ENCODE measurements at places on chromosomes 1 and 21.

GRCh38 chr1:85428471-85429089, 36.4 kb downstream of the DDAH1 start:
- ATAC-seq = no peak

DNA sequence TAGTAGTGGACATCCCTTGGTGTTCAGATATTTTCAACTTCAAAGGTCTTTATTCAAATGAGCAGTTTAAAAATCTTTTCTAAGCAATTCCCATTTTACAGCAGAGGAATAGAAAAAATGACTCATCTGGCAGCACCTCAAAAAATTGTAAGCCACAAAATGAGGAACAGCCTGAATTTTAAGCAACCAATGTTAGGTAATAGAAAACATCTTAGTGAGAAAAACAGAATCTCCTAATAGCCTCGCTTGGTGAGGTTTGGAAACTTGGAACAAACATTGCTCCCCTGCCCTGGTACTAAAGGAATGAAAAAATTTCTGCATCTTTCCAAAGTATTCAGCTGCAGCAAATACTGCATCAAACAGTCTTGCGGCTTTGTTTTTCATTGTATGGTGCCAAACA, 264.4 kb downstream of the NTNG1 start:
- peak; percentile 36 for ATAC-seq

- no peak for ATAC-seq
Measured at GRCh38 chr1:75083848-75084514, 50.2 kb upstream of the LHX8 start.

DNA sequence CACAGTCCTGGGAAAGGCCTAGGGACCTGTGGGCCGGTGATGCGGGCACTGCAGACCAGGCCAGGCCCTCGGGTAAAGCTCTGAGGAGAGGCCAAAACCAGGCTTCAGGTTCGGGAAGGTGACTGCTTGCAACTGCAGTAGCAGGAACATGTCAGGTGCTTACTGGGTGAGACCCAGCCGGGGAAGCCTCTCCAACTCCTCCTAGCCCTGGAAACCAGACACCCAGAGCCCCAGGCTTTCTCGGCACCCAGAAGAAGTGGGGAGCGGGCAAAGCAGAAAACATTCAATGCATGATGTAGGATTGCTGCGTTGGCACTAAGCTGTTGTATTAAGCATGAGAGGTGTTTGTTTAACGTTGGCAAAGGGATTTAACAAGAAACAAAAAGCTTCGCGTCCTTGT, 20.2 kb upstream of the GNPAT start:
- ATAC-seq = no peak

DNA sequence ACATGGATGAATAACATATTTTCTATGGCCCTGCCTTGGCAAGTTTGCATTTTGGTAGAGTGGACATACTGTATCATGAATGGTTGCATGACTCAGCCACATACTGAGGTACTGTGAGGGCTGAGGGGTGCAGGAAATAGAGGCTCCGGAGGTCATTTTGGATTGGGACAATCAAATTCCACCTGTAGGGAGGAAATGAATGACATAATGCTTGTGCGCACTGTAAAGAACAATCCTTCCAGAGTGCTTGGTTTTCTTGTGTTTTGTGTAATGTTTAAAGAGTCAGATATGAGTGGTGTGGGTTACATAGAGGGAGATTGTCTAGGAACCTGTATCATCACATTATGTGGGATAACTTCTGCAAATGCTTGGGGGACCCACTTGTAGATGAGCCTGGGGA, 329.9 kb upstream of the PROX1 start:
- no peak for ATAC-seq

GRCh38 chr1:159827102-159827490, 423 bp downstream of the SLAMF8 start:
- no peak for ATAC-seq

- peak; percentile 89 for ATAC-seq
Measured at GRCh38 chr1:201703621-201704438, 125.1 kb upstream of the IPO9 start.

DNA sequence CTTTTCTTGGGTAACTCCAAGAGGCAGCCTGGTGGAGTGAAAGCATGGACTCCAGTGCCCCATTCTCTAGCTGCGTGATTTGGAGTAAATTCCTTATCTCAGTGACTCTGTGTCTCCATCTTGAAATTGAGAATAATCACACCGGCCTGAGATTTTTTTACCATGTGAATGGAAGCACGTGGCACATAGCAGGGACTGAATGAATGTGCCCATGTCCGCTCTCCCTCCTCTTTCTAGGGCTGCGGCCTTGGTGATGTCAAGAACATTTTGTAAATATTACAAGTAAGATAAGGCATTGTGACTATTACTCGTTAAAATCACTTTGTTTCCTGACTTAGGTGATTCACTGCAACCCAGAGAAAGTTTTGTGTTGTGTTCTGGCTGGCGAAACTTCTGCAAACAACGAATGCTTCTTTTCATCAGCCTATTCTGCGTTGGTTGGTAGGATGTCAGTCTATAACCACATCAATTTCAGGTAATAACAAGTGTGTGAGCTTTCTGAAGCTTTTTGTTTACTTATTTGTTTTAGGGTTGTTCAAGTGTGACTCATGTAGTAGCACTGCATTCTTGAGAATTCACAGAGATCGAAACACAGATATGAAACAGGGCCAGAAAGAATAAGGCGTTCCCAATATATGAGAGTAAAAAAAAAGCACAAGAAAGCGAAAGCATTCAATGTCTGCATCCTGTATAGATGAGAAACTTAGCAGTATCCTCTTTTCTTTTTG, 135.7 kb upstream of the SLC45A1 start:
- peak; percentile 25 for ATAC-seq

- peak; percentile 58 for ATAC-seq
Measured at GRCh38 chr1:200488375-200489165, 78.7 kb upstream of the ZNF281 start.

GRCh38 chr1:205249651-205250050, 21.9 kb downstream of the TMCC2 start:
- no peak for ATAC-seq

DNA sequence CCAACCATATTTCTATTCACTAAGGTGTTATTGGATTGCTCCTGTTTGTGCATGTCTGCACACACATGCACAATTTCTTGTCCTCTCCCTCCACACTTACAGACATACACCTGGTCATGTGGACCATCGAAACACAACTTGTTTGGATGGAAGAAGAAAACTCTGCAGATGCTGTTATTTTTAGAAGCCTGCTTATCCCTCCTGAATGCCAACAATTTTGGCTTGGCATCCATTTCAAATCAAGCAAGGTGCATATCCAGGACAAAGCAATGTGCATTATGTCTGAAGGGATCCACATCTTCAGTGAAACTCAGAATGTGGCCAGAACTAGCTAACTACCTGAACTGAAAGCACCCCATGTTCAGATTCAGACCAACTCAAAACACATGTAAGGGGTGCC, 98.9 kb upstream of the ADAR start:
- no peak for ATAC-seq

- no peak for ATAC-seq
Measured at GRCh38 chr1:104636581-104636980, 886.9 kb downstream of the AMY1C start.

DNA sequence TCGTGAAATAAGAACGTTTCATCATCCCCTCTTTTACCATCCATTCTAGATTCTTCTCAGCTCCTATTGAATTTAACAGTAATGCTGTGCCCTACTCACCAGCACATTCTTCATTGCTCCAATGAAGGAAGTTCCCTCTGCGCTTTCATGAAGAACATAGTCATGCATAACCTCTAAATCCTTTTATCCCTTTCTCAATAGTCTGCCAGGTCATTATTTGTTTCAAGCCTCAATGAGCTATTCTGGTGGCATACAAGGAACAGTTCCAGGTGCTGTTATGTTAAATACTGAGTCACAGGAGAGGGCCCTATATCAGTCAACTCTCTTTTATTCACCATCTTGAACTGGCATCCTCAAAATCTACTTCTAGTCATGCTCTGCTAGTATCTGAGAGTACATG, 381.0 kb downstream of the GPATCH2 start:
- ATAC-seq = no peak

- peak; percentile 74 for ATAC-seq
Measured at GRCh38 chr1:96309783-96310182, 411.8 kb upstream of the PTBP2 start.

GRCh38 chr1:94501935-94502334, 39.6 kb downstream of the F3 start:
- ATAC-seq = no peak

DNA sequence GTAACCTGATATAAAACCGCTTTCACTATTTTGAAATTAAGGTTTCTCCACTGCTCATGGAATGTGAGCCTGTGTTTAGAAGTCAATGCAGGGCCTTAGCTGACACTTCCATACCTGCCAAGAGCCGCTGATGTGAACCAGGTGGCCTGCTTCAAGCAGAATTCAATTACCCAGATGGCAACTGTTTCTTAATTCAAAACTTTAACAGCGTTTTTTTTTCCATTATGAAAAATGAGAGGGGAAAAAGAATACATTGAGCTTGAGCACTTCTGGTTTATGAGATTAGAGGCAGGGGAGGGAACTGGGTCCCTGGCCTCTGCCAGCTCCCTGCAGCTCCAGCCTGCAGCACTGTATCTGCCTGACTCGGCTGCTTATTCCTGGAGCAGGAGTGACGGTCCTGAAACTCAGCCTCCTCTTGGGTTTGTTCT, 7.7 kb upstream of the ATP1A1 start:
- ATAC-seq = peak; percentile 46

DNA sequence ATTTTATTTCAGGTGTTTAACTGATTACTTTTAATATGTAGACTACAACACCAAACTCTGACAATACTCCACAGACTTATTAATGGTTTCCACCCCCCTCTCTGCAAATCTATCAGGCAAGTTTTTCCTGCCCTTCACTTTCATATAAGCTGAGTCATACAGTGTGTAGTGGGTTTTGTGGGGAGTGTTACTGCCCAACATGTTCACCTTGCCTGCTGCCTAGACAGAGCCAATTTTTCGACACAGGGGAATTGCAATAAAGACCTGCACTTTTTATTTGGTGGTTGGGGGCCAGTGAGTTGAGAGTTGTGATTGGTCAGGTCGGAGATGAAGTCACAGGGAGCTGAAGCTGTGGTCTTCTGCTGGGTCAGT, 119.7 kb downstream of the PPIAL4G start:
- no peak for ATAC-seq

- ATAC-seq = no peak
Measured at GRCh38 chr21:45322231-45322959, 34.7 kb upstream of the POFUT2 start.

DNA sequence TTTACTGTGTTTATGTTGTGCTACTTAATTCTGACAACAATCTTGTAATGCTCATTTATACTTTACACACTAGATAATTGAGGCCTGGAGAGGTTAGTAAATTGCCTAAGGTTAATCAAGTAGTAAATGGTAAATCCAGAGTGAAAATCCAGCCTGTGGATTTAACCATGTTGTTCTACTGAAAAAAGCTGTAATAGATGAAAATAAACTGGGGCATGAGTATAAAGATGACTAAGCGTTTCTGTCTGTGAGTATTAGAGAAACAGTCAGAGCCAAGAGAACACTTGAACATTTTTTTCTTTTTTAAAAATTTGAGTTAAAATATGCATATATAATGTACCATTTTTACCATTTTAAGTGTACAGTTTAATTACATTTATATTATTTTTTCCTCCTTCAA, 47.9 kb upstream of the LEPR start:
- no peak for ATAC-seq

DNA sequence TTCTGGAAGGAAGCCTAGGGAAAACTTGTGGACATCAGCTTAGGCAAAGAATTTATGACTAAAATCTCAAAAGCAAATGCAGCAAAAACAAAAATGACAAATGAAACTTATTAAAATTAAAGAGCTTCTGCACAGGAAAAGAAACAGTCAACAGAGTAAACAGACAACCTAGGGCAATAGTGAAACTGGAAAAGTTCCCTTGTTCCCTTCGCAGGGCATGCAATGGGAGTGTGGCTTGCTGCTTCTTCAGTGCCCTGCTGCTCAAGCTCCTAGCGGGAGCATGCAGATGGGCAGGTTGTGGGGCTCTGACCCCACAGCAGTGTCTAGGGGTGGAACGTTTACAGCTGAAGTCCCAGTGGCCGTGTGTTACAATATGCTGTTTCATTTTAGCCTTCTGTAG, 1797.4 kb downstream of the NCAM2 start:
- no peak for ATAC-seq

- ATAC-seq = peak; percentile 32
Measured at GRCh38 chr1:211581526-211581925, 2.6 kb upstream of the SLC30A1 start.

DNA sequence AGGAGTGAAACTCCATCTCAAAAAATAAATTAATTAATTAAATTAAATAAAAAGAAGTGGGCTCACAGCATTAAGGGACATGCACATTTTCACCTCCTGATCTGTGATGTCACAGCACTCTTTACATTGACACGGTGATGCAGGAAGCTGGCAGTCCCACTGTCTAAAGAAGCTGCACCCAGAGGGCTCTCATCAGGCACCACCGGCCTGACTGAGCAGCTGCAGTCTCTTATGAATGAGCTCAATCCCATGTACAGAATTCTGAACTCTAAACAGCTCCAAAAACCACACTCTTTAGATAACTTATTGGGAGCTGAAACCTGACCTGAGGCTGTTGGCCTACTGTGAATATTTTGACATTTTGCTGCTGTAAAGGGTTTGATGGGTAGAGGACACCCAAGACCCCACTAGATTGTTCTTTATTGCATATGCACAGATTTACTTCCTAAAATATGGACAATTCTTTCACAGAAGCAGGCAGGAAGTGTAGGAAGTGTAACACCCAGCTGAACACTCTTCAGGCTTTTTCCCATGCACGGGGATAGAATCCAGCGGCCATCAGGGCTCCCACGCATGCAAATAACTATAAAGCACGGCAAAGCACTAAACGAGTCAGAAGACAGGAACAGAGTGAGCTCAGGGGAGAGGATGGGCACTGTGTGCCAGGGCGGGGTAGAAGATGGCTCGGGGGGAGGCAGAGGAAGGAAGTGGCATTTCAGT, 46.2 kb downstream of the L1TD1 start:
- no peak for ATAC-seq

DNA sequence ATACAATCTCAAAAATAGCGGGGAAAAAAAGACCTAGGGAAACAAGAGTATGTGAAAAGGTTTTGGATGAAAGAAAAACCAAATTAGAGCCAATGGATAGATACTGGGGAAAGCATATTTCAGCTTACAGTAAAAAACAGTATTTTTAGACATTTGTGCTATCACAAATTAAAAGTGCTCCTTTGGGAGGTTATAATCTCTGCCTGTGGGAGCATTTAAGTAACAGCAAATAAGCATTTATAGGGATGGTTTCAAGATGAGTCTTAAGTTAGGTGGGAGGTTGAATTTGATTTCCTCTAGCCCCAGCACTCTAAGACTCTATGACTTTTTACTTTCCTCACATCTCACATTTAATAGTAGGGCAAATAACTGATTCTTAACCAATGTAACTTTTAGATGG, 79.6 kb upstream of the SLFNL1 start:
- no peak for ATAC-seq

All from gastroesophageal sphincter (tissue), 4 donors.